ENCODE measurements at places on chromosomes 5 and 9. TPM values are rescaled to one million over a fixed set of nuclear protein-coding genes. Genes with fewer than 3 reads are reported as not detected.

GRCh38 chr5:159244890-159245289 lies 18.2 kb upstream of the UBLCP1 start:
- no peaks in the 10 kb centered on the region for H3K4me1 ChIP-seq
- no peaks in the 10 kb centered on the region for H3K27me3 ChIP-seq
- no peak for DNase-seq
- no peak overlapping the region for H3K27ac ChIP-seq

Gene PCA3
- not detected for total RNA-seq

- H3K4me3 ChIP-seq: no peak overlapping the region
- no peaks in the 10 kb centered on the region for H3K27me3 ChIP-seq
- H3K36me3 ChIP-seq: no peaks in the 10 kb centered on the region
- H3K4me1 ChIP-seq: peaks cover 7% of the 10 kb centered on the region
- no peak for DNase-seq
Measured at GRCh38 chr9:121294866-121295661, 27.1 kb downstream of the GSN start.

DNA sequence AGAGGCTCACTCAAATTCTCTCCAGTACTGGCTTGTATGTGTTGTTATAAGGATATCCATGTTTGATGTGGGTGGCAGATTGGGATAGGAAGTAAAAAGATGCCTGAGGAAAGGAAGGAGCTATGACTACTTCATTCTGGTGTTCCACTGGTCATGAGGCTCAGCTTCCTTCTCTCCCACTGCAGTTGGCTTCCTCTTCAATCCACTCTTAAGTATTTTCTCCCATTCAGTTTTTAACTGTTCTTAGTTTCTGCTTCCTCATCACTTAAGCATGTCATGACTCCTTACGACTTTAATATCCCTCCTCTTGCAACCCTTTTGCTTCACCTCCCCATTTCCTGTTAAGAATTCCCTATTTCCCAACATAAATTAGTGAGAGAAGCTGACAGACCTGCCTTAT lies 81.1 kb downstream of the PJA2 start:
- peak overlapping the region; percentile 15 for H3K27ac ChIP-seq
- H3K36me3 ChIP-seq: no peaks in the 10 kb centered on the region
- no peak for DNase-seq

Gene SEC16A
- total RNA-seq: 111 TPM

Gene PCDHGB3
- total RNA-seq: 7.7 TPM

DNA sequence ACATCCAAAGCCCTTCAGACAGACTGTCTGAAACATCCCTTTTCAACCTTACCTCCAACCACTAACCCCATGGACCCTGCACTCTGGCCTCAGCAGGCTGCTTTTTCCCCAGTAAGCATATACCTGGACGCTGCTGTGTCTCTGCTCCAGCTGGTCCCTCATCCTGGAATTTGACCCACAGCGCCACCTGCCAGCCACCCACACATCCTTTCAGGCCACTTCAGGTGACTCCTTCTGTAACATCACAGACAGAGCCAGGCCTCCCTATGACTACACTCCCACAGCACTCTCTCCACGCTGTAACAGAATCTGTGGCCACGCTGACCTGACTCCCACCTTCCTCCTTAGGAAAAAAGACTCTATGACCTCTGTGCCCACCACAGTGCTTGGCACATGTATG lies 3.4 kb downstream of the MGAT1 start:
- no peaks in the 10 kb centered on the region for H3K27me3 ChIP-seq
- H3K4me3 ChIP-seq: no peak overlapping the region
- H3K27ac ChIP-seq: no peak overlapping the region
- H3K4me1 ChIP-seq: peaks cover 17% of the 10 kb centered on the region

- no peak overlapping the region for H3K4me3 ChIP-seq
- H3K27me3 ChIP-seq: no peaks in the 10 kb centered on the region
- DNase-seq: no peak
- H3K36me3 ChIP-seq: no peaks in the 10 kb centered on the region
Measured at GRCh38 chr5:17947029-17947428, 312.8 kb downstream of the TAF11L14 start.

- H3K27me3 ChIP-seq: no peaks in the 10 kb centered on the region
- no peaks in the 10 kb centered on the region for H3K4me1 ChIP-seq
- H3K27ac ChIP-seq: no peak overlapping the region
- no peak overlapping the region for H3K4me3 ChIP-seq
- no peak for DNase-seq
Measured at GRCh38 chr5:135921388-135921787, 25.7 kb upstream of the IL9 start.

Gene CIZ1
- total RNA-seq: 55.2 TPM

DNA sequence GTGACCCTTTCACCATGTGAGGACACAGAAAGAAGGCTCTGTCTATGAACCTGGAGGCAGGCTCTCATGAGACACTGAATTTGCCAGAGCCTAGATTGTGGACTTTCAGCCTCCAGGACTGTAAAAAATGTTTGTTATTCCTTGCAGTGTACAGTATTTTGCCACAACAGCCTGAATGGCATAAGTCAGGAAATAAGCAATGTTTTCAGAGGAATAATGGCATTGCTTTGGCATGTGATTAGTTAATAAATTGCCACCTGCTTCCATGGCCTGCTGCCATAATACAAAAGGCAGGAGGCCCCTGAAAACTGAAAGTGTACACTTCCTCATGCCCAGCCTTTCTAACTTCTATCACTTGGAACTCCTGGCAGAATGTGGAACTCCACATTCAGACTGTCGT lies 408.1 kb downstream of the GADD45G start:
- no peaks in the 10 kb centered on the region for H3K4me1 ChIP-seq
- DNase-seq: no peak
- no peak overlapping the region for H3K4me3 ChIP-seq
- H3K27ac ChIP-seq: no peak overlapping the region

DNA sequence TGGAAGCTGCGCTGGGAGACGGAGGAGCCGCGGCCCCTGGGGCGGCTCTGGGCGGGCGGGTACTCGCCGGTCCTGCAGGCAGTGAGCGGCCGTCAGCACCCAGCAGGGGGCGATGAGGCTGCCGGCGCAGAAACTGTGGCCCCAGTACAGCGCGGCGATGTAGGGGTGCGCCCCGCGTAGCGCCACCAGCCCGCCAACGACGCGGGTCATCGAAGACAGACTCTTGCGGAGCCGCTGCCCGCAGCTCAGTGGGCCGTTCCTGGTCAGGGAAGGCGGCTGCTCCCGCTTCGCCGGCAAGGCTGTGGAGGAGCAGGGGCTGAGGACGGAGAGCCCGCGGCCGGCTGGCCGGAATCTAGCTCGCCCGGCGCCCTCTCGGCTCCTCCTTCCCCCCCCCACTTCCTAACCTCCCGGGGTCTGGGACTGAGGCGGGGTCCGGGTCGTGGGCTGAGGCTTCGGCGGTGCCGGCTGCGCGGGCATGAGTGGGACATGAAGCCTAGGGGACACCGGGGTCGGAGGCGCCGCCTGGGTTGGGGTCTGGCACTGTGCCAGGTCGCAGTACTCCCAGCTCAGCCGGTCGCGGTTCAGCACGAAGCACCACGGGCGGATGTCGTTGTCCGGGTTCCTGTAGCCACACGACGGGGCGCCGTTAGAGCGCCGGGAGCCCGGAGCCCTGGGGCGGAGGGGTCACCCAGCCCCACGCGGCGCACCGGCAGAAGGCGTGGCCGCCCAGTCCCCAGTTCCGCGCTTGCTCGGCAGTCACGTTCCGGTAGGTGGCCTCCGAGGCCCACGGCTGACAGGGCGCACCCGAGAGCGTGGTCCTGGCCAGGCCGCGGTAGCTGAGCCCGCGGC lies 3.6 kb upstream of the PFN3 start:
- H3K4me3 ChIP-seq: peak overlapping the region; percentile 45
- no peaks in the 10 kb centered on the region for H3K27me3 ChIP-seq
- no peaks in the 10 kb centered on the region for H3K36me3 ChIP-seq
- peaks cover 21% of the 10 kb centered on the region for H3K4me1 ChIP-seq

DNA sequence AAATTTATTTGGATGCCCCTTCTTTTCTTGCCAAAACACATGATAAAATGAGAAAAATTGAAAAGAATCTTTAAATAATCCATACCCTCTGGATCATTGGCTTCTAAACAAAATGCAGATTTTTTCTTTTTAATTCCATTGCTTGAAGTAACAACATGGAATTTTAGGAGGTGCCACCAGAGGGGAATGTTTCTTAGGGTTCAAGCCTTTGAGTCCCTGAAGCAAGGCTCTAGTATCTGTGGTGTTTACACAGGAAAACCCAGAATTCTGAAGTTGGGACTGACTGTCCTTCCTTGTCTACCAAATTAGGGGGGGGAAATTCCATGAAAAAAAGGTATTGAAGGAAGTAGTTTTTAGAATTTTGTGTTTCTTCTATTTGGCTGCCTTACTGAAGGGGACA lies 69.4 kb downstream of the LMNB1 start:
- H3K4me1 ChIP-seq: no peaks in the 10 kb centered on the region
- H3K27ac ChIP-seq: no peak overlapping the region
- H3K27me3 ChIP-seq: no peaks in the 10 kb centered on the region

Gene FBP2
- total RNA-seq: not detected

DNA sequence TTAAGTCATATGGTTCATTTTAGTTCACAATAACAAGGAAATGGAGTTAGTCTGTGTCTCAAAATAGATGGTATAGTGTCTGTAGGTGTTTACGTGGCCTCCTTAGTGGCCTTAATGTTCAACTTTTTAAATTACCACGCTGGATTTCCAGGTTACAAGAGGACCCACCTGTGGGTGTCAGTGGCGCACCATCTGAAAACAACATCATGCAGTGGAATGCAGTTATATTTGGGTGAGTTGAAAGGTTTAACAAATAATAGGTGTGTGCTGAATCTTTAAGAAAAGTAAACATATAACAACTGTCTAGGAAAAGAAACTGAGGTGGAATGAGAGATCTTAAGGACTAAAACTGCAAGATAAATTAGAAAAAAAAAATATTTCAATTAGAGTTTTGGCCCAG lies 2.9 kb downstream of the UBE2B start:
- no peaks in the 10 kb centered on the region for H3K36me3 ChIP-seq
- H3K4me1 ChIP-seq: no peaks in the 10 kb centered on the region
- DNase-seq: no peak
- no peak overlapping the region for H3K27ac ChIP-seq

DNA sequence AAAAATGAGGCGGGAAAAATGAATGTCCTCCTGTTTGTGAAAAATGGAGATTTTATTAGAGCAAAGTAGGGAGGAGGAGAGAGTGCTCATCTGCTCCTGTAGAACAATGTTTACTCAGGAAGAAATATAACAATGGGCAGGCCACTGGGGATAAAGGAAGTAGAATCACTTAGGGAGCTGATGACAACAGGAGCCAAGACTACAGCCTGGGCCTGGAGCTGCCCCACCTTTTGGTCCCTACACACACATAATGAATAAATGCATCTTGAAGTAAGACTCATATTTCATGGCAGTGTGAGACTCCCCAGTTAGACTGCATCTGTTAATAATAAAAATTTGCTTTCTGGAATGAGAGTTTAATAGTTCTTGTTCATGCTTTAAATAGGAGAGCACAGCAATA lies 1939.8 kb downstream of the EFNA5 start:
- no peak overlapping the region for H3K27ac ChIP-seq
- H3K4me1 ChIP-seq: no peaks in the 10 kb centered on the region
- H3K4me3 ChIP-seq: no peak overlapping the region

GRCh38 chr5:34608859-34609648 lies 47.1 kb upstream of the RAI14 start:
- H3K4me1 ChIP-seq: no peaks in the 10 kb centered on the region
- H3K27ac ChIP-seq: no peak overlapping the region
- no peaks in the 10 kb centered on the region for H3K36me3 ChIP-seq

Gene PRELID2
- 5.4 TPM for total RNA-seq

- no peaks in the 10 kb centered on the region for H3K36me3 ChIP-seq
- no peaks in the 10 kb centered on the region for H3K4me1 ChIP-seq
- DNase-seq: no peak
- H3K27me3 ChIP-seq: no peaks in the 10 kb centered on the region
Measured at GRCh38 chr5:115559524-115559923, 14.9 kb upstream of the FEM1C start.

DNA sequence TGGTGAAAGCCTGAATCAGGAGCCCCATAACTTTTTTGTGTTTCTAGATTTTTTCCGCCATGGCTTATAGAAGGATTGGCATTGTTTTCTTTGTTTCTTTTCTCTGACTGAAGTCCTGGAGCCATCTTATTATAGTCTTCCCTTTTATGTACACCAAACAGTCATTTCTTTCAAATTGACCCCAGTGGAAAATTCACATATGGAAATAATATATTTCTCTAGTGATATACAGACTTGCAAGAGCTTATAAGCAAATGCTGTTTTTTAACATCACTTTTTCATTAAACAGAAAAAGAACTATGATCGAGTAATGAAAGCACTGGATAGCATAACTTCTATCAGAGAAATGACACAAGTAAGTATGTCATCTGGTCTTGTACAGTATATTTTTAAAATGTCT lies 155.6 kb downstream of the PARP8 start:
- no peaks in the 10 kb centered on the region for H3K36me3 ChIP-seq
- H3K27me3 ChIP-seq: no peaks in the 10 kb centered on the region
- no peak overlapping the region for H3K4me3 ChIP-seq
- no peak overlapping the region for H3K27ac ChIP-seq
- no peaks in the 10 kb centered on the region for H3K4me1 ChIP-seq
- DNase-seq: no peak

DNA sequence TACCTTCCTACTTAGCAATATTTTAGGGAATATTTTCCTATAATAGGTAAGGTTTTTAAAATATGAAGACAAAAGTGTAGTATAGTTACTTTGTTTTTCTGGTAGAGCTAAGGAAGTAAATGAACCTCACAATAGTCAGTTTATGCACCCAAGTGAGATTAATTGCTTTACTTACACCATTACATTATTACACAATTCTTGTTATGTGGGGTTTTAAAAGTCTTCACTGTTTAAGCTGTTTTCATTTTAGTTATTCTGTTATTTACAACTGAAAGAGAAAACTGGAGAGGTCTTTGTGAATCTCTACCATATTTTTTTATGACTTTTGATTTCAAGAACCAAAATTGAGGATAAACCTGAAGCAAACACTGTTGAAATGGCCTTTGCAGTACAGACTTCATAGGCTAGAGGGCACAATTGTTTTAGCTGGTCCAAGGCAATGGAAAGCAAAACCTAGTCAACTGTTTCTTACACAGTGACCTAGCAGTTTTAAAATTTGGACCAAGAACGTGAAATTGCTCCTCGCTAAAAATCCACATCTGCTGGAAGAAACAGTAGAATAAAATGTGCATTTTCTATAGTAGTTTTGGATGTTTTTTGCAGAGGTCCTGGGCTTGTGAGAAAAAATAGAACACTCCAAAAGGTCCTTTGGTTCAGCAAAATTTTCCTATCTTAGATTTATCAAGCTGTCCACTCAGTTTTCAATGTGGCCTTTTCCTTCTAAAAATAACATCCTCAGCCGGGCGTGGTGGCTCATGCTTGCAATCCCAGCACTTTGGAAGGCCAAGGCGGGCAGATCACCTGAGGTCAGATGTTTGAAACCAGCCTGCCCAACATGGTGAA lies 66.4 kb upstream of the FER start:
- DNase-seq: peak; percentile 10
- no peaks in the 10 kb centered on the region for H3K27me3 ChIP-seq
- no peaks in the 10 kb centered on the region for H3K36me3 ChIP-seq
- H3K4me3 ChIP-seq: no peak overlapping the region
- H3K27ac ChIP-seq: no peak overlapping the region
- no peaks in the 10 kb centered on the region for H3K4me1 ChIP-seq

Gene POLE3
- 61.9 TPM for total RNA-seq

- H3K27ac ChIP-seq: no peak overlapping the region
- DNase-seq: no peak
- H3K27me3 ChIP-seq: no peaks in the 10 kb centered on the region
- no peaks in the 10 kb centered on the region for H3K36me3 ChIP-seq
- no peaks in the 10 kb centered on the region for H3K4me1 ChIP-seq
Measured at GRCh38 chr5:116566251-116566650, 8.4 kb downstream of the SEMA6A start.
